ENCODE measurements at places on chromosomes 6 and 20. TPM values are rescaled to one million over a fixed set of nuclear protein-coding genes. Genes with fewer than 3 reads are reported as not detected.

GRCh38 chr6:38720295-38720694 is 5.2 kb downstream of the DNAH8 start:
- DNase-seq = no peak

DNA sequence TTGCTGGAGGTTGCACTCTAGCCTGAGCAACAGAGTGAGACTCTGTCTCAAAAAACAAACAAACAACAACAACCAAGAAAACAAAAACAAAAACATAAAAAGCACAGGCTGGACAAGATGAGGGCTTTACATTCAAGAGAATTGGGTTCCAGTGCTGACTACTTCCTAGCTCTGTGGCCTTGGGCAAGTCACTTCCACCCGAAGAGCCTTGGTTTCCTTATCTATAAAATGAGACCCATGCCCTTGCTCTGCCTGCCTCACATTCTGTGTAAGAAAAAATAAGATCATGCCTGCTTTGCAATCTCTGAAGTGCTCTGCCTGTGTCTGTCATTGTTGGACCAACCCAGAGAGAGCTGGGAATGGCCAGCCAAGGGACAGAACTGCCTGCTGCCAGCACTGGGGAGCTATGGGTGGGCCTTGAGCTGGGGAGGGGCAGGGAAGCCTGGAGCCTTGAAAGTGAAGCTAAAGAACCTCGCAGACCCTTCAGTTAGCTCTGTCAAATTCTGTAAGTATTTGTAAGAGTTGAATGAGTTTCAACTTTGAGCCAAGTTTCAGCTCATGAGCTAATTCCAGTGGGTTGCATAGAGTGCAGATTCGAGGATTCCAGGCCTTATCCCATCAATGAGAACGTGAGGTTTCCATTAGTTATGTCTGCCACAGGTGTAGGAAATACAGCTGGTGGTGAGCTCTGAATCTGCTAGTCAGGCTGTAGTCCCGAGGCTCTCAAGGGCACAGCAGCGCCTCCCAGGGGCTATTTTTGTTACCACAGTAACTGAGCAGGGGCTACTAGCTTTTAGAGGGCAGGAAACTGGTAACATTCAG is 93.2 kb downstream of the DLGAP4 start:
- DNase-seq = no peak

CNKSR3 gene
- 64.0 TPM for polyA plus RNA-seq

DNA sequence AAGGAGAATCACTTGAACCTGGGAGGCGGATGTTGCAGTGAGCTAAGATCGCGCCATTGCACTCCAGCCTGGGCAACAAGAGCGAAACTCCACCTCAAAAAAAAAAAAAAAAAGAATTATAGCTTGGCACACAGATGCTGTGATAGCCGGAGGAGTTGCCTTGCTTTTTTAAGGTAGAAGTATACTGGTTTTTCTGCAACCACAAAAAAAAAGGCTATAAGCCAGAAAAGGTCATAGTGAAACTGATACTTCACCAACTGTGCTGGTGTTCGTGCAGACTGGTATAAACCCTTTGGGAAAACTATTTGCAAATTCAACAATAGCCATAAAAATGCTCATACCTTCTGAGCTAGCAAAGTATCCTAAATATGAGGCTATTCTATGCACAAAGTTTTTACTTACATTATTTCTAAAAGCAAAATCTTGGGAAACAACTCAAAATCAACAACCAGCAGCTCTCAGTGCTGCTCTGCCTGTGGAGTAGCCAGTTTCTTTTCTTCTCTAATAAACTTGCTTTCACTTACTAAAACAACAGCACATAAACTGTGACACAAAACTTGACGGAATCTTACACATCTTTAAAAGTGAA is 44.0 kb downstream of the B4GALT5 start:
- no peak for DNase-seq

- no peak for DNase-seq
These were observed 37.0 kb downstream of the VSTM2L start for GRCh38 chr20:37939701-37940560.

DNA sequence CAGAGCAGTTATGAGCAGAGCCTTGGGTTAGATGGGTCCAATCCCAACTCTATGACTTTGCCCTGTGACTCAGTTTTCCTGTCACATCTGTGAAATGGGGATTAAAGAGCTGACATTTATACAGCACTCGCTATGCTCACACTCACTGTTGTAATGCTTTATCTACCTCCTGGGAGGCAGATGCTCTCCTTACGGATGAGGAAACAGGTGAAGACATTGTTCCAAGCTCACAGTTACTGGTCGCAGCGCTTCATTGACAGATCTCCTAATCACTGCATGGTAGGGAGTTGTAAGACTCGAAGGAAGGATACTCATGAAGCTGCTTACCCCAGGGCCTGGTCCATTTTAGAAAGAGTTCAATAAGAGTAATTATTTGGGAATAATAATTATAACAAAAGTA is 2.9 kb upstream of the MYLK2 start:
- DNase-seq = no peak

SLC24A3 gene
- polyA plus RNA-seq = 4.7 TPM

DNA sequence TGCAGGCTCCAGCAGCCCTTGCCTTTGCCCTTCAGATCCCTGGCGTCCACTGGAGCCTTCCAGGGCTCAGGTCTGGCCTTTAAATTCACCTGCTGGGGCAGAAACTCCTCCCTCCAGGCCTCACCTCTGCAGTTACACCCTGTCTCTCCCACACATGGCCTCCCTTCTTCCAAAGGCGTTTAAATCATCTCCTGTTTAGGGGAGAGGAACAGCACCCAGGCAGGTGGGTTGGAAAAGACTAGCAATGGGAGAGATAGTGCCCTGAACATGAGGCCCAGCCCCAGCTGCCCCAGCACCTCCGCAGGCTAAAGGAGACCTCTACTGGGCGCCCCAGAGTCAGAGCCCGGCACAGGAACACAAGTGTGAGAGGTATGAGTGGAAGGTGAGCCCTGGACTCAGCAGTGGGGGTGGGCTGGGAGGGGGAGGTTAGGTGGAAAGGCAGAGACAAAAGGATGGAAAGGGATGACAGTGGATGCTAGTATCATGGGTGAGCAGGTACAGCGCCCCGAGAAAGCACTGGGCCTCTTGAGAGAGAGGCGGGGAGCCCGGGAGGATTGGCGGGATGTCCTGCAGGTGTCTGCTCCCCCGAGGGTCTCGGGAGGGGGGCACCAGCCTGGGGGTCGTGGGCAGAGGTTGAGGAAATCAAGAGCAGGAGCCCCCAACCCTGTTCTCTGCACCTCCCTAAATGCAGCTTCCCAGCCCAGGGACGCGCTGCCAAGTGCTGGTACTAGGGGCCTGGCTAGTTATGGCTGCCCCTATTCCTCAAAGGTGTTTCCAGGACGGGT is at the start of gene CST9:
Gene CST9 (minus strand): TSS at position 51 of the 785 bp plus-strand sequence. CDS start 53 bp downstream, outside the sequence.
- no peak for DNase-seq

All from right renal pelvis (tissue), 4 donors.